Stimulated activated CD4-positive, alpha-beta T cell treated with anti-CD3 and anti-CD28 coated beads, Interleukin-12 subunit alpha, Interleukin-12 subunit beta, amount 100 ng/mL, for 4 hours (primary cell): ENCODE measurements at places on chromosomes 6 and 20.
A peak's percentile ranks its signal among the peaks of the same experiment; 100 is the strongest.

GRCh38 chr6:4210629-4211419, 75.4 kb upstream of the ECI2 start:
- DNase-seq = peak; percentile 57

GRCh38 chr6:37122861-37123260, 47.1 kb upstream of the PIM1 start:
- DNase-seq = no peak

- no peak for DNase-seq
Observed at GRCh38 chr6:125474061-125474460, 172.3 kb upstream of the HDDC2 start.

GRCh38 chr6:1579096-1579495, 30.6 kb upstream of the FOXC1 start:
- no peak for DNase-seq

- no peak for DNase-seq
Observed at GRCh38 chr6:142952614-142953013, 7.6 kb upstream of the HIVEP2 start.

GRCh38 chr6:19231878-19232561, 605.1 kb upstream of the ID4 start:
- no peak for DNase-seq
